ENCODE measurements at places on chromosomes 7 and 10.
A peak's percentile ranks its signal among the peaks of the same experiment; 100 is the strongest.

- DNase-seq: no peak
Measured at GRCh38 chr7:74311305-74311744, 22.1 kb downstream of the CLIP2 start.

- no peak for DNase-seq
Measured at GRCh38 chr10:84599254-84599653, 270.9 kb downstream of the CCSER2 start.

GRCh38 chr7:92834507-92835260 is 1.7 kb downstream of the CDK6 start:
- no peak for DNase-seq

- no peak for DNase-seq
Measured at GRCh38 chr7:113883096-113883495, 35.7 kb downstream of the PPP1R3A start.

- DNase-seq: no peak
Measured at GRCh38 chr7:155645662-155646061, 1.2 kb downstream of the RBM33 start.

DNA sequence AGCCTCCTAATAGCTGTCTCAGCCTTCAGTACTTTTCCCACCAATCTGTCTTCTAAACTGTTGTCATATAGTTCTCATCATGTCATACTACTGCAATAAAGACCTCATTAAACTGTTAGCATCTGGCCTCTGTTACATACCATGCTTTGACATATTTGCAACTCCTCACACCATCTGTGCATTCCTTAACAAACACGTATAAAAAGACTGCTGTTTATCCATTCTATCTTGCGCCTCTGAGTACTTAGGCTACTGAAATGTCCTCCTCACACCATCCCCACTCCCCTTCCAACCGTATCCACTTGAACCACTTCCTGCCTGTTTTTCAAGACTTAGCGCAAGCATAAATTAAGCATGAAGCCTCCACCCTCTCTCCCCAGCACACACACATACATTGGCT is 41.6 kb downstream of the SLC16A9 start:
- DNase-seq: no peak

DNA sequence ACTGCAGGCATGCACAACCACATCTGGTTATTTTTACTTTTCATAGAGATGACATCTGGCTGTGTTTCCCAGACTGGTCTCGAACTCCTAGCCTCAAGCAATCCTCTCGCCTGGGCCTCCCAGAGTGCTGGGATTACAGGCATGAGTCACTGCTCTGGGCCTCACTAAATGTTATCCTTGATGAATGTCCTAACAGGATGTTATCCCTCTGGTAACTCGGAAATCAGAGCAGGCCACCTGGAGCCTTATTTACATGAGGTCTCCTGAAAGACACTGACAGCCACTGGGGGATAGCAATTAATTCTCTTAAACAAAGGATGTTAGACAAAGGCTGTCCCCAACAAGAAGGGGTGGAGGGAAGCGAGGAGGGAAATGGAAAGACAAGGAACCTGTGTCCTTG is 4.5 kb upstream of the ZNF438 start:
- DNase-seq: no peak

- DNase-seq: peak; percentile 88
Measured at GRCh38 chr7:91034459-91035368, 229.5 kb upstream of the FZD1 start.

- no peak for DNase-seq
Measured at GRCh38 chr10:15120523-15120922, 23.4 kb downstream of the RPP38 start.

GRCh38 chr7:78284945-78285344 is 486.4 kb downstream of the PHTF2 start:
- no peak for DNase-seq

- no peak for DNase-seq
Measured at GRCh38 chr10:118173296-118173695, 126.6 kb upstream of the RAB11FIP2 start.

- DNase-seq: no peak
Measured at GRCh38 chr10:36888925-36889573, 236.3 kb upstream of the ANKRD30A start.

DNA sequence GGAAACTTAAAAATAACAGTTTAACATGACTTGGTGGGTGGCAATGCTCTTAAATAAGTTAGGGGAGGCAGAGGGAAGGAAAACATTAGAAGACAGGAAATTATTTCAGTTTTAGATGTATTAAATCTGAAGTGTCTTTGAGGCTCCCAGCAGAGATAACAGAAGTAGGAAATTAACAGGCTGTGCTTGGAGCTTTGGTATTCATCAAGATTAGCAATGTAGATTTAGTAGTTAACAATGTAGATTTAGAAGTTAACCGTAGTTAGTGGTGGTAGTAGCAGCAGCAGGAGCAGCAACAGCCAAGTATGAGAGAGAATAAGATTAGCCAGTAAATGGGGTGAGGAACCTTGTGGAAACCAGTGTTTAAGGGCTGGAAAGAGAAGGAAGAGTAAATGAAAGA is 48.7 kb upstream of the UBN2 start:
- no peak for DNase-seq

DNA sequence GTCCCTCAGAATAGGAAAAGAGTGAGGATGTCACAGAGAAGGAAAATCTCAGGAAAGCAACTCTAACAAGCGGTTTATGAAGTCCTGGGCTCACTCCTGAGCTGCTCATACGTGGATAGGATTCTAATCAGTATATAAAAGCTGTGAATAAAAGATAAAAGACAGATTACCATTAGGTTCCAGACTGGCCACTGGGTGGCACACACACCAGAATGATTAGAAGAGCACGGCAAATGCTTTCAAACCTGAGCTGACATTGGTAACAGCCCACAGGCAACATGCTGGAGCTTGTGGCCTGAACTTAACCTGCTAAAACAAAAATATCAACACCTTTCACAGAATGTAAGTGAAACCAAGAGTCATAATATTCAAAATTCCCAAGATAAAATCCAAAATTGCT is 370.8 kb downstream of the GRID1 start:
- DNase-seq: no peak

DNA sequence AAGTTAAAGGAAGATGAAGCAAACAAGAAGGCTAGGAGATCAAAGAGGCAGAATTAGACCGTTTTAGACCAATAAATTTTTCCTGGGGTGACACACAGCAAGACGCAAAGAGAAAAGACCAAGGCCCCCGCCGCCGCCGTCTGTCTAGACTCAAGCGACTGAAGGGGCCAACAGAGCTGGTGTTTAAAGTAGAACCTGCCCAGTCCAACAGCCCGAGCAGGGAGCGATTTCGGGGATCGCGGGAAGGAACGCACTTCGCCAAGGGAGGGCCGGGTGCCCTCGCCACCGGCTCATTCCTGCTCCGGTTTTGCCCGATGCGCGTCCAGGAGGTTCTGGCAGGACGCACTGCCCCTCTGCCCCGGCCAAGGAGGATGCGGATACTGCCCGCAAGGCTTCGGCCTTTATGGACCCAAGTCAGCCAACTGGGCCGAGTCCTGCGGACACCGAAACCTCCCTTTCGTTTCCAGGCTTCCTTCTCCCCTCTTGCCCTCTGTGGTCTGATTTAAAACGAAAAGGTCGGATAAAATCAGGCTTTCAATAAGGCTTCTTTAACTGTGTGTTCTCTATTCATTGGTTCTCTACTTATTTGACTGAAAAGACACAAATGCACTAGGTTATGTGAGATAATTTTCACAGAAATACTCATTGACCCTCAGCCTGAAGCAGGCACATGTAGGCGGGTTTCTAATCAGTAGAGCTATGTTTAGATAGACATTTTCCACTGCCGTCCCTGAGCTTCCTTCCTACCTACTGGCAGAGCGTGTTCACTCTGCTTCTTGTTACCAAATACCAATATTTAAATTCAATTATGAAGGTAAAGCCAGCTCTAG is 2.2 kb upstream of the HOXA7 start:
- no peak for DNase-seq

- DNase-seq: no peak
Measured at GRCh38 chr7:100963386-100963785, 6.0 kb upstream of the MUC12 start.

GRCh38 chr10:3347413-3348182 is 175.0 kb upstream of the PITRM1 start:
- DNase-seq: no peak

GRCh38 chr10:133484818-133485217 is 31.1 kb downstream of the SCART1 start:
- DNase-seq: no peak

- no peak for DNase-seq
Measured at GRCh38 chr7:43077732-43078391, 34.6 kb upstream of the HECW1 start.

DNA sequence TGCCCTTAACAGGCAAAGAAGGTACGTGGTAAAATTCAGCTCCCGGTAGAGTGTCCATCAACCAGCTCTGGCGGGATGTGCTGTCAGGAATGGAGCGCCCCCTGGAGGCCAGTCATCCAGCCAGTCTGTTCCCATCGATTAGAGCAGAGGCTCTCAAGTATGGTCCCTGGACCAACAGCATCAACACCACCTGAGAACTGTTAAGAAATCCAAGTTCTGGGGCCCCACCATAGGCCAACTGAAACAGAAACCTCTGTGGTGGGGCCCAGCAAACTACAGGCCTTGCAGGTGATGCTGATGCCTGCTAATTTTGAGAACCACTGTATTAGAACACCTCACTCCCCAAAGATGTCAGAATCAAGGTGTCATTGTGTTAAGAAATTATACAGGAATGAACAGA is 109.2 kb downstream of the DPY19L1 start:
- DNase-seq: no peak

DNA sequence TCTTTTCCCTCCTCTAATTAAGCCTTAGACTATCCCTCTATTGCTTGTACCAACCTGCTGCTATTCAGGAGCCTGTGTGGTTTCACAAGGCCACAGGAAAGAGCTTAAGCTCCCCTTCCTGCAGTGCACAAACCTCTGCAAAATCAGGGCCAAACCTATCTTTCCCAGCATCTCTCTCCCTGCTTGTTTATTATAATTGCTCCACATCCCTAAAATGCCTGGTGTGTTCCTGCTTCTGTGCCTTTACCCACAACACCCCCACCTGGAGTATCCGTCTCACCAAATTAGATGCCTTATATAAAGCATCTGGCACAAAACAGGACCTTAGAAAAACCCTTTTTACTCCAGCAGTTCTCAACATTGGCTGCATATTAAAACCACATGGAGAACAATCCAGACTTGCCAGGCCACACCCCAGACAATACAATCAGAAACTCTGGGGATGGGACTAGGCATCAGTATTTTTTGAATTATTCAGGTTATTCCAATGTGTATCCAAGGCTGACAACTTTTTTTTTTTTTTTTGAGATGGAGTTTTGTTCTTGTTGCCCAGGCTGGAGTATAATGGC is 16.7 kb downstream of the SEC31B start:
- no peak for DNase-seq

DNA sequence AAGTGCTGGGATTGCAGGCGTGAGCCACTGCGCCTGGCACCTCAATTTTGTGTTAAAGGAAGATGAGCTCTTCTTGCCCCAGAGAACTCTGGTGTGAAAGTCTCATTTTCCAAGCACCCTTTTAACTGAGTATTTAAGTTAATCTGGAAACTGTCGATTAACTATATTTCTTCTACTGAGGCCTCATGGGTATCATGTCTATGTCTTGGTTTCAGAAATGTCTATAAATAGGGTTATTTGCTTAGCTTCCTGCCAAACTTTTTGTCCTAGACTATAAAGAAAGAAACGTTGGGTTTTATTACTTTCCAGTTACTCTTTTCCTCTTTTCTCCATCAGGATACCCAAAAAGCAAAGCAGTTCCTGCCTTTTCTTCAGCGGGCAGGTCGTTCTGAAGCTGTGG is 102.4 kb downstream of the LRRC4 start:
- no peak for DNase-seq

DNA sequence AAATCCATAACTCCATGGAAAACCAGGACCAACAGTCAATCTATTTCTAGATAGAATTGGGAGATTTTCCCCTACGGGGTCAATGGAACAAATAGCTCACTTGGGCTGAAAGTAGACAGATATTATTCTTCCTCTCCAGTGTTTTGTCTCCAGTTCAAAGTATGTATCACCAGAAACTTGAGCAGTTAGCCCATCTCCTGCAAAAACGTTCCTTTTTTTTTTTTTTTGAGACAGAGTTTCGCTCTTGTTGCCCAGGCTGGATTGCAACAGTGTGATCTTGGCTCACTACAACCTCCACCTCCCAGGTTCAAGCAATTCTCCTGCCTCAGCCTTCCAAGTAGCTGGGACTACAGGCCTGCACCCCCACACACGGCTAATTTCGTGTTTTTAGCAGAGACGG is 390.0 kb upstream of the AUTS2 start:
- DNase-seq: no peak
